NCI-H1105 (cell line): ENCODE measurements at places on chromosomes 7 and 10.

GRCh38 chr10:59434463-59435321, 72.3 kb upstream of the FAM13C start:
- DNase-seq = no peak

DNA sequence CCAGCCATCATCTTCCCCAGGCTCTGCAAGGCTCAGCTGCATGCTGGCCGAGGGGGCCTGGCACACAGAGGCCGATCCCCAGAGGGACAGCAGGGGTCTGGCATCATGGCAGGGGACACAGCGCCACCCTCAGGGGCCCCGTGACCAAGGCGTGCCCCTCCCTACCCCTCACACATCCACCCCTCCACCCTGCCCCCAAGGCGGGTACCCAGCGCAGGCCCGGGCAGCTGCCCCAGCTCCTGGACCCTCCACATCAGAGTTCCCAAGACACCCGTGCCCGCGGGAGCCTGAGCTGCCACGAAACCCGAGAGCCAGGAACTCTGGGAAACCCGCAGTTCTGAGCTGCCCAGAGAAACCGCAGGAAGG, 46.5 kb upstream of the TNRC18 start:
- DNase-seq = no peak

DNA sequence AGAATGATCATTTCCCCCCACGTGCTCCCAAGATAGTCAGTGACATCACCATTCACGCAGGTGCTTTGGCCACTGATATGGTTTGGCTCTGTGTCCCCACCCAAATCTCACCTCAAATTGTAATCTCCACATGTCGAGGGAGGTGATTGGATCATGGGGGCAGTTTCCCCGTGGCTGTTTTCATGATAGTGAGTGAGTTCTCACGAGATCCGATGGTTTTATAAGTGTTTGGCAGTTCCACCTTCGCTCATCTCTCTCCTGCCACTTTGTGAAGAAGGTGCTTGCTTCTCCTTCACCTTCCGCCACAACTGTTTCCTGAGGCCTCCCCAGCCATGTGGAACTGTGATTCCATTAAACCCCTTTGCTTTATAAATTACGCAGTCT, 205.4 kb upstream of the SH2B2 start:
- no peak for DNase-seq

GRCh38 chr7:133510326-133511055, 257.6 kb downstream of the EXOC4 start:
- DNase-seq = no peak

GRCh38 chr10:122181041-122181732, 89.9 kb upstream of the BTBD16 start:
- no peak for DNase-seq

GRCh38 chr7:142866361-142867096, 11.7 kb downstream of the EPHB6 start:
- peak; percentile 23 for DNase-seq

DNA sequence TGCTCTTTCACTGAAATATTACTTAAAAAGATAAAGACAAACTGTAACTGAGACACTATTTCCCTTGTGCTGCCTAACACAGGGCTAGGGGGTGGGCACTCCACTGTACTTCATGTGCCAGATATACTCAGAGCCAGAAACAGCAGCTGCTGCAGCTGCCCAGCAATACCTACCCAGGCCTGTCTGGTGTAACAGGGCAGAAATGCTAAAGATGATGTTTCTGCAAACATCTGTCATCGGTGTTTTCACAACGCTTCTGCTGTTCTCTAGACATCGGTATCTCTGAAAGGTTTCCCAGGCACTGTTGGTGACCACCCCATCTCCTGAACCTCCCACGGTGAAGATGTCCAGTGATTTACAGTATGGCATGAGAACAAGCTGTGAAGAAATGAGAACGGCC, 42.7 kb downstream of the LAMB1 start:
- no peak for DNase-seq

GRCh38 chr7:79221211-79221610, 232.3 kb downstream of the MAGI2 start:
- DNase-seq = no peak

DNA sequence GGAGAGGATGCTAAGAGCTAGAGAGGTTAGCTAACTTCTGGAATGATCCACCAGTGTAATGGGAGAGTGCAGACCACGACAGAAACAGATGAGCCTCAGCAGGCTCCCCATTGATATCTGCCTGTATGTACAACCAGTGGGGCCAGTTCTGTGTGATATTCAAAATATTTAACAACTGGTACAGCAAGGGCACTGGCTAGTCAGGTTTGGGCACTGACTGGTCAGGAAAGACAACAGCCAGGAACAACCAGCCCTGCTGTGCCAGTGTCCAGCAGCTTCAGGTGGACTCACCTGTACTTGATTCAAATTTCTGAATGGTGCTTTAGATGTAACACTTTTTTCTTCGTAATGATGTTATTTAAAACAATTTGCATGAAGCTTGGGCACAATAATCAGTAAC, 5.9 kb upstream of the TRIL start:
- DNase-seq = no peak

DNA sequence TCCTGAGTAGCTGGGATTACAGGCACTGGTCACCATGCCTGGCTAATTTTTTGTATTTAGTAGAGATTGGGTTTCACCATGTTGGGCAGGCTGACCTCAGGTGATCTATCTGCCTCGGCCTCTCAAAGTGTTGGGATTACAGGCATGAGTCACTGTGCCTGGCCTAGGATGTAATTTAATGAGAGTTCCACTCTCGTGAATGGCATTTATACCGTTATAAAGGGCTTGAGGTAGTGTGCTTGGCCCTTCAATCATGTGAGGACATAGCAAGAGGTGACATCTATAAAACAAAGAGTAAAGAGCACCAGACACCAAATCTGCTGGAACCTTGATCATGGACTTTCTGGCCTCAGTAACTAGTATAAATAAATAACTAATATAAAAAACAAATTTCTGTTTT, 93.5 kb upstream of the PPP1R9A start:
- DNase-seq = no peak

GRCh38 chr10:133475821-133476640, 22.3 kb downstream of the SCART1 start:
- no peak for DNase-seq

DNA sequence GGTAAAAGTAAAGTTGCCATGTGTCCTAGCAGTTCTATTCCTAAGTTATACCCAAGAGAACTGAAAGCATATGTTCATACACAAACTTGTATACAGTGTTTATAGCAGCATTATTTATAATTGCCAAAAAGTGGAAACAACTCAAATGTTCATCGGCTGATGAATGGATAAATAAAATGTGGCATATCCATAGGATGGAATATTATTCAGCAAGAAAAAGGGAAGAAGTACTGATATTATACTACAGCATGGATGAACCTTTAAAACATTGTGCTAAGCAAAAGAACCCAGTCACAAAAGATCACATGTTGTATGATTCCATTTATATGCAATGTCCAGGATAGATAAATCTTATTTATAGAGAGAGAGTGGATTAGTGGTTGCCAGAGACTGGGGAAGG, 68.9 kb downstream of the NRF1 start:
- no peak for DNase-seq

DNA sequence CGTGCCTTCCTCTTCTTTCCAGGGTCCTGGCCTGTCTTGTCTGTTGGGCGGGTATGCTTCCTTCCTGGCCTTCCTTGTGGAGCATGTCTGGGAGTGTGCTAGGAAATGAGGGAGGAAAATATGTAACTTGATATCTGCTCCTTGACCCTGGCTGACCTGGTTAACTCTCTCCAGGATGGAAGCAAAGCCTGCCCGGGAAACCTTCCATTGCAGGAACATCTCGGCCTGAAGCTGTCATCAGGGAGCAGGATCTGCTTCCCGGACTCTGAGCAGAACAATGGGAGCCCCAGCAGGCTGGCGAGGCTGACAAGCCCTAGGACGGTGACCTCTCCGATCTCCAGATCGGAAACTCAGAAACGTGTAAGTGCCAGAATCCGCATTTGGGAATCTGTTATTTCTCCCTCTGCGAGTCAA, 340.3 kb downstream of the FRMD4A start:
- no peak for DNase-seq

- DNase-seq = no peak
Measured at GRCh38 chr7:6623589-6624245, 8.3 kb downstream of the ZNF853 start.

- DNase-seq = no peak
Measured at GRCh38 chr10:77702166-77702565, 64.6 kb upstream of the KCNMA1 start.

GRCh38 chr7:84837405-84837804, 349.5 kb downstream of the SEMA3D start:
- no peak for DNase-seq

GRCh38 chr7:142579946-142580345, 169.3 kb upstream of the PRSS1 start:
- no peak for DNase-seq

DNA sequence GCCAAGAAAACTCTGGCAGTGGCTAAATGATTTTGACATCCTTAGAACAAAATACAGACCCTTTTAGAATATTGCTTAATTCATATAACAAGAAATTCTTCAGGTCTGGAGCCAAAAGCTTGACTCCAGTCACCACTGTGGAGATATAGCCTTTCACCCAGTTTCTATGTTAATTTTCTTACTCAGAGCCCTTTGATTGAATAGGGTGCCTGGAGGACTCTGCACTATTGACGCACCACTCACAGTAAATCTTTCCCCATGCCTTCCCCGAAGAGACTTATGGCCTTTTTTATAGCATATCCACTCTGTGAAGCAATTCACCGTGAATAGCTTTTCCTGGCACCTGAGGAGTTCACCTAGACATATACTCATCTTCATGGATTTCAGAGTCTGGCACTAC, 613.8 kb downstream of the ZWINT start:
- no peak for DNase-seq

- DNase-seq = no peak
Measured at GRCh38 chr10:62733654-62734293, 70.7 kb upstream of the ADO start.

GRCh38 chr7:64640504-64640903, 25.4 kb upstream of the ZNF107 start:
- DNase-seq = no peak

DNA sequence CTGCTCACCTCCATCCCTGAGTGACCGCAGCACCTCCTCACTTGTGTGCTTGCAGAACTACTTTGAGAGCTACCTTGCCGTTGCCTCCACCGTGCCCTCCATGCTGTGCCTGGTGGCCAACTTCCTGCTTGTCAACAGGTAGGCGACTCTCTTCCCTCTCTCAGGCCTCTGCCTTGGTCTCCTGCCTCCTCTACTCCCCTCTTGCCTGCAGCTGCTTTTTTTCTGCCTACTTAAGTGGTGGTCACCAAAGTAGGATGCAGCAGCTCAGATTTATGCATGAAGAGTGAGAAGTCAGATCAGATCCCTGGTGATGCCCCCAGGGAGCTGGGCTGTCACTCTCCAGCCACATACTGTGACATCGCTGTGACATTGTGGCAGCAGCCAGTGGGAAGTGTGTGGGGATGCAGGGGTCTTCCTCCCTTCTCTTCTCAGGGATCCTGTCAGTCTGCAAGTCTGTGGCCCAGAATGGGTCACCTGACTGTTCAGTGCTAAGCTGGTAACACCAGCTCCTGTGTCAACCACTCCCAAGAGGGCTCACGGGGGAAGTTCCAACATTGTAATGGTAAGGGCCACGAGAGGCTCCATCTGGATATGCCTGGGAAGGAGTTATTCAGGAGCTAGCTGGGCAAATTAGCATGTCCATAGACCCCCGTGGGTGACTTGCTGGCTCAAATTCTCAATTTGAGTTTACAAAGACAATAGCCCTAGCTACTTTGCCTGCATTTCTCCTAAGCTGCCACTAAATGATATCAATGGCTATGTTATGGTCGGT, 25.3 kb downstream of the SLC29A3 start:
- no peak for DNase-seq

DNA sequence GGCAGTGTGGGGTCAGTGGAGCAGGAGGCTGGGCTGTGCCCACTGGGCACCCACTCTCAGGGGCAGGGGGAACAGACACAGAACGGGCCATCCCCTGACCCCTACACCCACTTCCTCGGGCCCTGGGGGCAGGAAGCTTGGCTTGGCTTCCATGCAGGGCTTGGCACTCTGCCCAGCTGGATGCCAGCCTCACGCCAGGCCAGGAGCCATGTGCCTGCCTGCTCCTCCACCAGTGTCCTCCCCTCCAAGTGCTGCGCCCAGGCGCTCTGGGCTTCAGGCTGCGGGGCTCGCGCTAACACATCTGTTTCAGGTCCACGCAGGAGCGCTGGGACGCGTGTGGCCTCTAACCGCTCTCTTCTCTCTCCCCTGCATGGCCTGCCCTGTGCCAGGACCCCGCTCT, 12.7 kb downstream of the LDB3 start:
- no peak for DNase-seq

DNA sequence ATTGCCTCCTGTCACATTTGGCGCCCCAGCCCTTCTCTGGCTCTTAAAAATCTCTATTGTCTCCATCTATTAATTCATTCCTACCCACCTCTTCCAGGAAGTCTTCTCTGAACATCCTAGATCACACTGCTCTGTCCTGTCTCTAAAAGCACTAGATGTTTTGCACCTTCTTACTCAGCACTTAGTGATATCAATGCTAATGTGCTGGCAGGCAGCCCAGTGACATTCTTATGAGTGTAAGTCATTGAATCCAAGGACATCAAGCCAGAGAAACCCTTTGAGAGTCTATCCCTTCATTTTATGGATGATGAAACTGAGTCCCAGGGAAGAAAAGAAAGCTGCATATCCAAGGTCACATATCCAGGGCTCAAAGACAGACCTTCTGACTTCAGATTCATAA, 48.3 kb upstream of the PAX2 start:
- no peak for DNase-seq

GRCh38 chr10:9792181-9792580, 1225.5 kb upstream of the CELF2 start:
- no peak for DNase-seq

DNA sequence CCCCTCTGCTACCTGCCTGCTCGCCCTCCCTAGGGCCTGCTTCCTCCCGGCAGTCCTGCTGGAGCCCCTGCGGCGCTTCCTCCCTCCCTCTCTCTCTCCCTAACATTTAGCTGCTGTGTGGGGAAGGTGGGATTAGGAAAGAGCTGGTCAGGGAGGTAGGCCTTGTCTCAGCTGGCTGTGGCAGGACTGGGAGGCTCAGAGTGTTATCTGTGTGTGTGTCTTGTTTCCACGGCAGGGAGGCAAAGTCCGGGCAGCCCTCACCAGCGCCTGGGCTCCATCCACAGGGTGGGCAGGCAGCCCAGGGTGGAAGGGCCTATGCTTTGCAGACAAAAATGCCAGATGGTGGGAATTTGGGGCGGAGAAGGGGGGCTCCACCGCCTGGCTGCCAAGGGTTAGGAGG, 105.7 kb downstream of the RPS24 start:
- no peak for DNase-seq

- no peak for DNase-seq
Measured at GRCh38 chr10:116763440-116763839, 21.1 kb upstream of the HSPA12A start.

- no peak for DNase-seq
Measured at GRCh38 chr7:121337398-121337797, 8.6 kb downstream of the WNT16 start.

GRCh38 chr7:117066668-117067067, 113.4 kb downstream of the ST7 start:
- DNase-seq = no peak
